ENCODE measurements at places on chromosomes 1 and 21.

GRCh38 chr1:6471086-6471969, 5.4 kb upstream of the TNFRSF25 start:
- no peak for DNase-seq

- DNase-seq: no peak
These were observed 19.8 kb downstream of the CD1D start for GRCh38 chr1:158200527-158200926.

- DNase-seq: no peak
These were observed 36.7 kb downstream of the KCNQ4 start for GRCh38 chr1:40820251-40820797.

DNA sequence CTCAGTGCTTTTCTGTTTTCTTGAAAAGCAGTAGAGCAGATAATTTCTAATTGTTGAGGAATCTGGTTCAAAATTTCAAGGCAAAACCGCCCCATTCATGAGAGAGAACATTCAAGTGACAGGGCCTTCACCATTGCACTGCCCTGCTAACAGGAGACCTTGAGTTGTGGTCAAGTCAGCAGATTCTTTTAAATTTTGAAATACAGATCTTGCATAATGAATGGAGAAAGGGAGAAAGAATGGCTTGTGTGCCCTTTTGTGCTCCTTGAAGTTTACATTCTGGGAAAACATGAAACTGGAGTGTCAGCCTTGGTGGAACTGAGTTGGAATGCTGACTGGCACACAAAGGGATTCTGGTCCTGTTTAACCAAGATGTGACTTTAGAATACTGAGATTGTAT, 164.5 kb upstream of the UBE2U start:
- no peak for DNase-seq

DNA sequence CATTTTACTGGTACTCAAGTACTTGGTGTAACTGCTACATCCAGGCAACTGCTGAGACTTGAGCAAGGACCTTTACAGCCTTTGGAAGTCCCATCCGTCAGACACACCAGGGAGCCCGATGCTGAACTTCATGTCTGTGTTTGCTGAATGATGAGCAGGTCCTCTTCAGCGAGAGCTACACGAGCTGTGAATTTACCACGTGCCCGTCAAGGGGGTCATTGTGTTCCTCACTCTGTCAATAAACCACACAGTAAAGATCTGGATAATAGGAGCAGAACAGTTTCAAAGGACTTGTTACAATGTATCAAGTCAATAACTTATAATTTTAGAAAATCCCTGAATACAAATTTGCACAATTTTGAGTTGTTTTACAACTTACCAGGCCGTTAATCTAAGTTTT, 427.2 kb downstream of the KIF26B start:
- no peak for DNase-seq

GRCh38 chr1:23868557-23869016, 497 bp upstream of the FUCA1 start:
- no peak for DNase-seq

GRCh38 chr1:167165948-167166689, 54.6 kb upstream of the POU2F1 start:
- DNase-seq: no peak

GRCh38 chr21:25583370-25584130, 23.7 kb downstream of the MRPL39 start:
- DNase-seq: no peak

DNA sequence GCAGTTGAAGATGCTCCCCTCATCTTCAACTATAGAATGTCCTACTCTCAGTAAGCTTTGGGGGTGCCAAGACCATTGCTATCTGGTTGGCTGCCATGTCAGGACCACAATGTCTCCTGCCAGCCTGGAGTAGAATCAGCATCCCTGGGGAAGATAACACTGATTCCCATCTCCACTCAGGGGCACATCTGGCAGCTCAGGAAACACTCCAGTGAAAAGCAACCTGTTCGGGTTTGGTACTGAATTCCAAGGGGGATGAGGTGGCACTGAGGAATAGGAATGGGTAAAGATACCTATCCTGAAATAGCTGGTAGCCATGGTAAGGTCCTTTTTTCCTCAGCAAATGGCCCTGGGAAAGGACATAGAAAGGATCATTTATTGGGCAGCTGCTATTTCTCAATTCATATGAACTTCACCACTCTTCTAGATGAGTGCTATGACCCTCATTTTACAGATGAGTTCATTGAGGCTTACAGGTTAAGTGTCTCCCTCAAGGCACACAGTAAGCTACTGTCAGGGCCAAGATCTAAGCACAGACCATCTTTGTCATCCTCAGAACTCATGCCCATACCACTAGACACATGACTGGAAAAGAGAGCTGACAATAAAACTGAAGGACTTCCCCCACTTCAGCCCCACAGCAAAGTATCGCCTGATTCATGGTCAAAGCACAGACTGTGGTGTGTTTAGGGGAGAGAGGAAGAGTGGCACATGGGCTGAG, 31.4 kb downstream of the AK2 start:
- no peak for DNase-seq

GRCh38 chr1:34975771-34976170, 9.4 kb downstream of the TMEM35B start:
- DNase-seq: no peak

- DNase-seq: no peak
These were observed 7.1 kb downstream of the DVL1 start for GRCh38 chr1:1342061-1342562.

DNA sequence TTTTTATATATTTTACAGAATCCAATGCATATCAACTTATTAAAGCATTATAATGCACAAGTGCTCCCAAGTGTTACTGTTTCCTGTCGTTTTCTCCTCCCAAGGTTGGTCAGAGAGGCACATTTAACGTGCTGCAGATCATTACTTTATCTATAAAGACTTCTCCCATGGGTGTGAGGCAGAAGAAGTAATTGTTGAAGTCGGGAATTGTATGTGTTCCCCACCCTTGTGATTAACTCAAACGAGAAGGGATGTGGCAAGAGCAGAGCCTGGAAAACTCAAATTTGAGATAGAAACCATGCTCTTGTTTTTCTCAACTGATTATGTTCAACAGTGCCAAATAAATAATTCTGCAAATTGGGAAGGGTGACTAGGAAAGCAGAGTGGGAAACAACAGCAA, 412.5 kb upstream of the ADAMTS5 start:
- DNase-seq: no peak

GRCh38 chr1:32380057-32380456, 14.2 kb downstream of the BSDC1 start:
- no peak for DNase-seq

GRCh38 chr1:197776351-197777105, 1.2 kb upstream of the DENND1B start:
- DNase-seq: peak; percentile 25

- no peak for DNase-seq
These were observed 161.2 kb downstream of the PLPP3 start for GRCh38 chr1:56418151-56418631.

GRCh38 chr1:107939256-107939655, 25.7 kb downstream of the VAV3 start:
- no peak for DNase-seq
